CD4-positive, alpha-beta T cell treated with Interleukin-15 for 1 hour (primary cell): ENCODE measurements at places on chromosomes 5 and 9.
A peak's percentile ranks its signal among the peaks of the same experiment; 100 is the strongest.

DNA sequence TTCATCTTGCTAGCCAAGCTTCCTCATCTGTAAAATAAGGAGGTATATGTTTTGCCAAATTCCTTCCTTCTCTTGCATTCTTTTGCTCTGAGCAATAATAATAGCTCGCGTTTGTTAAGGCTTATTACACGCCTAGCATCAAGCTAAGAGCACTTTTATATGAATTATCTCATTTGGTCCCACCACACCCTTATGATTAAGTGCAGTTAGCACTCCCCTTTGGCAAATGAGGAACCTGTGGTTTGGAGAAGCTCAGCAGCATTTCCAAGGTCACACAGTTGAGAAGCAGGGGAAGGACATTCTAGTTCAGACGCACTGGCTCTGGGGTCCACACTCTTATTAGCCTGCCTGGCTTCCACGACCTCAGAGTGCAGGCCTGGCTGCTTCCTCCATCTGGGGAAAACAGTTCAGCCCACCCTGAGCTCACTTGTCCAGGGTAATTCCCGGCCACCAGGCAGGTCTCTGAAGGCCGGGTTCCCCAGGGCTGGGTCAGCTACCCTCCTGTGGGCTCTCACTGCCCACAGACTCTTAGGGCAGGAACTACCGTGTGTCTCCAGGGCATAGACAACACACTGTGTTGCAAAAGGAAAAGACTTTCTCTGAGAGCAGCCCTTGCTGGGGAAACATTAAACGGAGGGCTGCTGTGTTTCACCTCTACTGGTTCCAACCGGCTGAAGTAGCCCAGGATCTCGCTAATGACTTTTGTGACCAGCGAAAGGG, 9.9 kb upstream of the FBP1 start:
- peak; percentile 55 for DNase-seq

- DNase-seq = no peak
Measured at GRCh38 chr9:86563350-86563749, 209.1 kb upstream of the TUT7 start.

GRCh38 chr5:148469501-148469935, 85.8 kb downstream of the FBXO38 start:
- DNase-seq = no peak

DNA sequence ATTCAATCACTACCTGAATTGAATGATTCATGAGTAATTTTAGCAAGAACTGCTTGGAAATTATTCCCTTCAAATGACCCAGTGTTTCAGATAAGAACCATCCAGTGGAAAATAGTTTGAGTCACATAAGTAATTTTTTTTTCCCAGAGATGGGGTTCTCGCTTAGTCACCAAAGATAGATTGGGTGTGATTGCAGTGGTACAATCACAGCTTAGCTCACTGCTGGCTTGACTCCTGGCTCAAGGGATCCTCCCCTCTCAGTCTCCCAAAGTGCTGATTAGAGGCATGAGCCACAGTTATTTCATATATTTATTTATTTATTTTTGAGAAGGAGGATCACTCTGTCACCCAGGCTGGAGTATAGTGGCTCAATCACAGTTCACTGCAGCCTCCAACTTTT, 574.5 kb upstream of the ARRDC3 start:
- no peak for DNase-seq

DNA sequence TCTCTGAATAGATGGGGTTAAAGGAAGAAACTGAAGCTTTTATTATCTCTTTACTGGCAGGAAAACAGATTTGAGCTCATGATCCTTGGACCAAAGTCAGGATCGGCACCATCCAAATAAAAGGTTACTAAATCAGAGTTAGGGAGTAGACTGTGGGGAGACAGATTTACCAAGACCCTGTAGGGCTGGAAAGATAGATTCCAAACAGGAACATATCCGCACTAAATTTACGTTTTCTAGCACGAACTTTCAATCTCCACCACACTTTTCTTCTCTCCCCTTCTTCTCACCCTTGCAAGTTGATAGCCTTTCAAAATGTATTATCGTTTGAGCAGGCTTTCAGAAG, 120.0 kb upstream of the HMHB1 start:
- DNase-seq = no peak

DNA sequence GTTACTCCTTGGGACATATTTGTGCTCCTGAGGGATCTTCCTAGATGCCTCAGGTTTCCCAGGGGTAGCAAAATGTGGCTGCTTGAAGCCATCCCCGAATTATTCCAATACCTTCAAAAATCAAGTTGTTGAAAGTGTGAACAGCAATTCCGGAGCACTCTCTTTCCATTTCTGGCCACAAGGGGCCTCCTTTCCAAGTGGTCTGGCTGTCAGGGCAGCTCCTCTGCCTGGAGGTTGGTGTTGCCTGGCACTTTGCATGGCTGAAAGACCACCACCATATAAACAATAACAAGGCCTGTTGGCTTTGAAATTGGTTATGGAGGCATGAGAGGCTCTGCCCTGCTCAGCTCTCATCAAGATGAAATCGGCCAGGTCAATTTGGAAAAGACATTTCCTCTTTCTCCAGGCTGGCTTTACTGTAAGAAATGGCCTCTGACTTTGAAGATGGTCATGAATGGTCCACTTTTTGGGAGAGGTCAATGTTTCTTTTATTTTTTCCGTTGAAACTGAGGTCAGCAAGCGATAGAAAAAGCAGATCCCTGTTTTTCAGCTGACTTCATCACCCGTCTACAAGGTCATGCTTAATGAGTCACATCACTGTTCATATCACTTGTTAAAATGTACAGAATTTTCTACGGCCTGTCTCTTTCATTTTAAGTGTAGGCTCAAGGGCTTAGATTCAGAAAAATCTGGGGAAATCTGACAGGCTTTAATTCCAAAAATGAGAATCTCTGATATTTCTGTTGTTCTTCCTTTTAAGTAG, 481.1 kb upstream of the ZNF608 start:
- DNase-seq = no peak

DNA sequence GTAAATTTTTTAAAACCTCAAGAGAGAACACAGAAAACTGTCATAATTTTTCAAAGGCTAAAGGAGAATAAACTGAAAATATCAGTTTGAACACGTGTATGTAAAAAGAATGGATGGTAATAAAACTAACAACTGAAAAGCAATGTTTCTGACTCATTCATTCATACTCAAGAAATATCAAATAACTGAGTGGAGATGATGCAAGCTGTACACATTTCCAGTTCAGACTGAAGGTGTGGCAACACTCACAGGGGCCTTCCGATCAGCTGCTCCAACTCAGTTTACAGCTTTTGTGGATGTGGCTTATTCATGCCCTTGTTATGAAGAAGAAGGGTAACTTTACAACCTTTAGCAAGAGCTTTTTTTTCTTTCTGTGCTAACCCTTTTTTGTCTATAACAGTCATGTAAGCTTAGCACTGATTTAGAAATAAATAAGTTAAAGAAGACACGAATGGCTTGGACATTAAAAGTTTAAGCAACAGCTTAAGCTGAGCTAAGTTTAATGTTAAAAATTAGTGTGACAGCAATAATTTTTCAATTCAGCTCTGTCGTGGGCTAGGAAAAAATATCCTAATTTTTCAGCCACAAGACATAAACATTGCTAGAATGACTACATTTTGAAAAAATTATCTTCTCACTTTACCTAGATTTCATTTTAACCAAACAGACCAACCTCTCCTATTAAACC, 453.5 kb downstream of the RAB3C start:
- peak; percentile 58 for DNase-seq

GRCh38 chr9:126474786-126475485, 138.8 kb upstream of the LMX1B start:
- DNase-seq = no peak

- DNase-seq = no peak
Measured at GRCh38 chr9:96156171-96156974, 145.6 kb downstream of the HSD17B3 start.

- no peak for DNase-seq
Measured at GRCh38 chr9:127216888-127217217, 47.7 kb upstream of the GARNL3 start.

DNA sequence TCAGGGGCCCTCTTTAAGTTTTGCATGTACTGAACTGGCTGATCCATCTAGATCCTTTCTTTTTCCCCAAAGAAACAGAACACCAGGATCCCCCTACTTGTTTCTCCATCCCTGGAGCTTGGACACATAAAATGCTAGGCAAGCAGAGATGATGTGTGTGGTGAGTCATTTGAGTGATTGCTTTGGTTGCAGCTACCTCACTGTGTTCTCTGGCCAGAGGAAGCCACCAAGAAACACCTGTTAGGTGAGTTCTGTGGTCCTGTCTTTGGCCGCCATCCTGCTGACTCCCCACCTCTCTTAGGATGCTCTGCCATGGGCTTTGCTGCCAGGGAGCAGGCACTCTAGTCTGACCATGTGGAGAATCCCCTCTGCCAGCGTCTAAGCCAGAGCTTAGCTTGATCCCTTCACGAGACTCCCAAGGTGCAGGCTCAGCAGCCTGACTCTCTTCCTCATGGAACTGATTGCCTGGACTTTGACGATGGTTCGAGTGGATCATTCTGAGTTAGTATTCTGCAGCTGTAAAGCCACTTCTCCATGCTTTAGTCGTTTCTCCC, 27.3 kb upstream of the DENND1A start:
- no peak for DNase-seq

GRCh38 chr5:68339921-68340321, 124.4 kb downstream of the PIK3R1 start:
- no peak for DNase-seq

- no peak for DNase-seq
Measured at GRCh38 chr5:115583474-115583873, 18.8 kb downstream of the TICAM2 start.

DNA sequence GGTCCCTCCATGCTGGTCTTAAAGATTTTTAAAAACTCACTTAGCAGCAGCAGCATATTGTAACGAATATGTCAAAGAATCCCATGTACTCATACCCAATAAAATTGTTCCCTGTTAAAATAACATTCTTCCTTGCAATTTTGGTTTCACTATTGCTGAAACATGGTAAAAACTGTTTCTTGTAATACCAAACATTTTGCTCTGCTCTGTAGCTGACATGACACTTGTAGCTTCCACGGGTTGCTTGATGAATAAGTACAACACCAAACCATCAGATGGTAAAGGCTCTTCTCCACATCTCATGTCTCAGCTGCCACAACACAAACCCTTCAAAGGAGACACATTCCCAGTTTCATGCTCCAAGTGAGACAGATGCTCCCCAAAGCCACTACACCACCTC, 180.7 kb upstream of the PTGER4 start:
- no peak for DNase-seq

- no peak for DNase-seq
Measured at GRCh38 chr5:83787631-83788030, 67.0 kb upstream of the HAPLN1 start.

- no peak for DNase-seq
Measured at GRCh38 chr5:175582697-175583096, 75.2 kb upstream of the HRH2 start.

- DNase-seq = no peak
Measured at GRCh38 chr5:150511578-150512367, 3.8 kb downstream of the NDST1 start.

GRCh38 chr5:147234825-147235635, at the start of gene STK32A:
Gene STK32A (plus strand): TSS chr5:147235026. CDS start chr5:147239635, 4,609 bp downstream.
- no peak for DNase-seq

DNA sequence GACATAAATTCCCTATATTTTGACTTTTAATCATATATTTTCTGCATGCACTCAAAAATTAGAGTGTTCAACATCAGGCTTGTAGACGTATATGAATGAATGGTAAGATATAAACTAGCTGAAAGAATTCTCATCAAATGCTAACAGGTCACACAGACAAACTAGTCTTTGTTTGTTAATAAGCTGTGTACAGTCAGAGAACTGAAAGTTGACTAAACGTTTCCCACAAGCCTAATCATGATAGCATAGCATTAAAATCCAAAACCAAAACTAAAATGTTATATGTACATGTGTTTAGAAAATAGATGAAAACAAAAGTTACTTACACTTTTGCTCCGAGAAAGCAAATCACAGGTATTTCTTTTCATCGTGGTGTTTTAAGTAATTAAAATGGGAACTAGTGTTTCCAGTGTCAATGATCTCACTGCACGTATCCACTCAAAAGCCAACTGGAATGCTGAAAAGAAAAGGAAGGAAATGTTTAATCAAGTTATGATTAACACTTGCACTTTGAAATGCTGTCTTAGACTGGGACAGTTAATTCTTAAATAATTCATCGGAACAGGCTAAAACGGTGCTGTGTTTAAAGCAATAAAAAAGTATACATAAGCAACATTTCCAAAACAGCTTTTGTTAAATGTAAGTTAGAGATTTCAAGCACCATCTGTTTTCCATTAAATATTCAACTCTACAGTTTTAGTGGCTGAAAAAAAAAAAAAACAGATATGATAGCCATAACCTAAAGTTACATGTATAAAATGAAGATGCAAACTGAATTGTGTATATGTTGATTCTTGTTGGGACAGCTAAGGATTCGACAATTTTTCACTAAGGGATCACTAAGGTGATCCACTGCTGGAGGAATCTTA, 291.9 kb upstream of the PDE4D start:
- DNase-seq = no peak

DNA sequence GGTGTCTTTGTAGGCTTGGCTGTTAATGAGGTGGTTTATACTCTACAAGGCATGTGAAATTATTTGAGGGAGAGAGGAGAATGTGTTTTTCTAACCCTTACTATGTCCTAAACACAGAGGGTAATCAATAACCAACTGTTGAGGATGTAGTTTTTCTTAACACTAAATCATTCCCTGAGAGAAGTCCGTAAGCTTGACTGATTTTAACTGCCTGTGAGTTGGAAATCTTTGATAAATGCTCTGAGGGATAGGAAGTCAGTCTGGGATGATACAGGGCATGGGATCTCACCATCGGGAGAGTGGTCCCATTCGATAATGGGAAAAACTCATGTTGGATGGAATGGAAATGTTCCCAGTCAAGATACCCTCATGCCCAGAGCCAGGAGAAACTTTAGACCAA, 249.6 kb downstream of the PDZD2 start:
- DNase-seq = no peak

DNA sequence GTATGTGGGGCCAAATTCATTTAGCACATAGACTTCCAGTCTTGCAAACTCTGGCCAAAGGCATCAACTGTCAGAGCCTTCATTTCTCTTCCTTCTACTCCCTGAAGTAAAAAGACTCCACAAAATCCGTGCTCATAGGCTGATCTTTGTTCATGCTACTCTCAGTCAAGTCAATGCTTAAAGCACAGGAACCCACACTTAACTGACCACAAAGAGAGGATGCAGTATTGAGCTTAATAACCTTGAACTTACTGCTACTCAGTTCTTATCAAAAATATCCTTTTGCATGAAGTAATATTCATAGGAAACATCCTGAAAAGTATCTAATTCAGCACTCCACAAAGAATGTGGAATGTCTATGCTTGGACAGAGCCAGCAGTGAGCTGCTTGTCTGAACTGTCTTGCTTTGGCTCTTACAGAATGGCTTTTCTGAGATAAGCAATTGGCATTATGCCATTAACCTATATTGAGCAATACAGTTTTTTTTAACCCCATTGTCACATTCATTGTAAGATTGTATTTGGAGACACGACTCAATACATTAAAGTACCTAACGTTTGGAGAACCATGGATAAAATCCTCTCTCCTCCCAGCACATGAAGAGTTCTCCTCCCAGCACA, 21.7 kb downstream of the LPAR1 start:
- no peak for DNase-seq

- DNase-seq = no peak
Measured at GRCh38 chr5:157574456-157575380, 857 bp downstream of the ADAM19 start.
